ENCODE measurements at places on chromosomes 4 and X.

DNA sequence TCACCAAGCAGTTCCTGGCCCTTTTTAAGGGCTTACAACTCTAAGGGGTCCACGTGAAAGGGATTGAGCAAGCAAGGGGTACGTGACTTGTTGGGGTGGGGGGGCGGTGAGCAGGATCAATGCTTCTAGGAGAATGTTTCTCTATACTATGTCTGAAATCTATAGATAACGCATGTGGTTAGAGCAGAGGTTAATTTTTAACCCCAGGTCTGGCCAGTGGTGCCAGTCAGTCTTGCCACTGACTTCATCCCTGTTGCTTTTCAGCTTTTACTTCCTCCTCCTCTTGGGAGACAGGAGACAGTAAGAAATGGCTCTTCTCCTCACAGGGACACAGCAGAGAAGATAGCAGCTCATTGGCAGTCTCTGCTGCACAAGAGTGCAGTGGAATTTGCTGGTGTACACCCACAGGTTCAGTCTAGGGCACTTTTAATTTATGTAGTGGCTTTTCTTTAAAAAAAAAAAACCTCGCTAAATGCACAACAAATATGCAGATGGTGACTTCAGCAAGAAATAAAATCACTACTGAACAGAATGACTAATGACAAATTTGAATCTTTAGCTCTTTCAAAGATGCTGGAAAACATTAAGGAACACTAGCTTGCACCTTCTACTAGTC, 190.5 kb downstream of the CCNG2 start:
- DNase-seq: no peak

- no peak for DNase-seq
Measured at GRCh38 chr4:82678051-82678450, 116.3 kb upstream of the TMEM150C start.

- no peak for DNase-seq
Measured at GRCh38 chr4:151952137-151952536, 191.3 kb upstream of the GATB start.

GRCh38 chr4:74085669-74086068, 13.3 kb downstream of the CXCL2 start:
- no peak for DNase-seq

GRCh38 chr4:159145318-159145991, 42.6 kb downstream of the RAPGEF2 start:
- DNase-seq: no peak

GRCh38 chr4:31034550-31034949, 314.4 kb downstream of the PCDH7 start:
- DNase-seq: no peak

- no peak for DNase-seq
Measured at GRCh38 chr4:41143311-41144039, 70.9 kb downstream of the APBB2 start.

GRCh38 chr4:115374621-115375020, 261.2 kb upstream of the NDST4 start:
- no peak for DNase-seq

- no peak for DNase-seq
Measured at GRCh38 chrX:134470013-134470412, 10.0 kb downstream of the HPRT1 start.

DNA sequence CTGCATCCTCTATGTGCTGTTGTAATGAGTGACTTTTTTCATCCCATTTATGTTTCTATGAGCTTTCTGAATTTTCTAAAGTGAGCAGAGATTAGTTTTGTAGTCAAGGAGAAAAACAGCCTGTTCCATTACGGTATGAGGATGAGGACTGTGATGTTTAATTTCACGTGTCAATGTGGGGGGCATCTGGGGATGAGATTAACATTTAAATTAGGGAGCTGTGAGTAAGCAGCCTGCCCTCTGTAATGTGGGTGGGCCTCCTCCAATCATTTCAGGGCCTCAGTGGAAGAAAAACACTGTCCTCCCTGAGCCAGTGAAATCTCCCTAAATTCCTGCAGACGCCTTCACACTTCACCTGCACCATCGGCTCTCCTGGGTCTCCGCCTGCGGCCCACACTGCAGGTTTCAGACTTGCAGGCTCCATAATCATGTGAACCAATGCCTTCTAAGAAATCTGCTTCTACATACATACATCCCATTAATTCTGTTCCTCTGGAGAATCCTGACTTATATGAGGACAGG, 121.7 kb downstream of the AFAP1 start:
- DNase-seq: no peak

DNA sequence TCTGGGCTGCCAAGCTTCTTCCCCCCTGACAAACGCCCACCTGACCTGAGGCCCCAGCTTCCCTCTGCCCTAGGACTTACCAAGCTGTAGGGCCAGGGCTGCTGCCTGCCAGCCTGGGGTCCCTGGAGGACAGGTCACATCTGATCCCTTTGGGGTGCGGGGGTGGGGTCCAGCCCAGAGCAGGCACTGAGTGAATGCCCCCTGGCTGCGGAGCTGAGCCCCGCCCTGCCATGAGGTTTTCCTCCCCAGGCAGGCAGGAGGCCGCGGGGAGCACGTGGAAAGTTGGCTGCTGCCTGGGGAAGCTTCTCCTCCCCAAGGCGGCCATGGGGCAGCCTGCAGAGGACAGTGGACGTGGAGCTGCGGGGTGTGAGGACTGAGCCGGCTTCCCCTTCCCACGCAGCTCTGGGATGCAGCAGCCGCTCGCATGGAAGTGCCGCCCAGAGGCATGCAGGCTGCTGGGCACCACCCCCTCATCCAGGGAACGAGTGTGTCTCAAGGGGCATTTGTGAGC, 37.0 kb downstream of the HTRA3 start:
- DNase-seq: no peak

DNA sequence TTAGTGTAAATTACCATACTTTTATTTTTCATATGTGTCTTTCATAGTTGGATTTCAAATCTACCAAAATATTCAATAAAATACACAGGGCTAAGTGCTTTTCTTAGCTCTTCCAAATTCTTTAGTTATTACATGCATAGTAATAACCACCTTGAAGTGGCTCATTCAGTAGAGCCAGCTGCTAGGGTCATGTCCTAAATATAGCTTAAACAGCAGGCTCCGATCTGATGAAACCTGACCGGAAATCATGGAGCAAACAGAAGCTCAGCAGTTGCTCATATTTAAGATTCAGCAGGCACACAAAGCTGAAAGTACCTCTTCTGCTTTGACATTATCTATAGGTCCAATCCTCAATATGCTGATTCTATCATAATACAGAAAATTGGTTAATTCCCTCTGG, 1470.4 kb downstream of the ADGRL3 start:
- no peak for DNase-seq

- DNase-seq: no peak
Measured at GRCh38 chrX:25084446-25084845, 68.7 kb upstream of the ARX start.

DNA sequence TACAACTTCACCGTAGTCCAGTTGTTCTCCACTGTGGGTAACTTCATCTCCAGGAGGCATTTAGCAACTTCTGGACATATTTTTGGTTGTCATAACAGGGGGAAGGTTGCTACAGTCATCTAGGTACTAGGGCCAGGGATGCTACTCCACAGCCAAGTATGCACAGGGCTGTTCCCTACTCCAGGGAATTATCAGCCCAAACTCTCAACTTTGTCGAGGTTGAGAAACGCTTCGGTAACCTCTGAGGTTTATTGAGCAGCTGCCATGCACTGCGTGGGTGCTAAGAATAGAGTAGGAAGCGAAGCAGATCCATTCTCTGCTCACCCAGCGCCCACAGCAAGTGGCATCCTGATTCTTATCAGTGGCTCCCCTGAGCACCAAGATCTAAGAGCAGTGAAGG, 8.2 kb downstream of the FGFBP1 start:
- no peak for DNase-seq

GRCh38 chr4:146398404-146398803, 123.3 kb downstream of the SLC10A7 start:
- DNase-seq: no peak

DNA sequence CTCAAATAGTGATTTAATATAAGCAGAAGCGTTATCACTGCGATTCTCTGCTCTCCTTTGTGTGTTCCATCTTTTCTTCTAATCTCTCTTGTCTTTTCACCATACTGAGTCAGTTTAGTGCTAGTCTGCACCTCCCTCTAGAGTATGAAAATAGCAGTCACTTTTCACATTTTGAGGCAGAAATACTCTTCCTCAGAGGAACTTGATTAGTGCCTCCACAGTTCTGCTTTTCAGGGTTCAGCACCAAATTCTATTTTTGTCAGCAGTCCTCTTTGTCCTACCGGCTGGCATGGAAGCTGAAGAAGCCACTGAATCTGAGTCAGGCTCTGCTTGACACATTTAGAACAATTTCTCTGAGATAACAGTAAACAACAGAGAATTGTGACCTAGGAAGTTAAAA, 49.7 kb upstream of the ANKRD17 start:
- DNase-seq: no peak

DNA sequence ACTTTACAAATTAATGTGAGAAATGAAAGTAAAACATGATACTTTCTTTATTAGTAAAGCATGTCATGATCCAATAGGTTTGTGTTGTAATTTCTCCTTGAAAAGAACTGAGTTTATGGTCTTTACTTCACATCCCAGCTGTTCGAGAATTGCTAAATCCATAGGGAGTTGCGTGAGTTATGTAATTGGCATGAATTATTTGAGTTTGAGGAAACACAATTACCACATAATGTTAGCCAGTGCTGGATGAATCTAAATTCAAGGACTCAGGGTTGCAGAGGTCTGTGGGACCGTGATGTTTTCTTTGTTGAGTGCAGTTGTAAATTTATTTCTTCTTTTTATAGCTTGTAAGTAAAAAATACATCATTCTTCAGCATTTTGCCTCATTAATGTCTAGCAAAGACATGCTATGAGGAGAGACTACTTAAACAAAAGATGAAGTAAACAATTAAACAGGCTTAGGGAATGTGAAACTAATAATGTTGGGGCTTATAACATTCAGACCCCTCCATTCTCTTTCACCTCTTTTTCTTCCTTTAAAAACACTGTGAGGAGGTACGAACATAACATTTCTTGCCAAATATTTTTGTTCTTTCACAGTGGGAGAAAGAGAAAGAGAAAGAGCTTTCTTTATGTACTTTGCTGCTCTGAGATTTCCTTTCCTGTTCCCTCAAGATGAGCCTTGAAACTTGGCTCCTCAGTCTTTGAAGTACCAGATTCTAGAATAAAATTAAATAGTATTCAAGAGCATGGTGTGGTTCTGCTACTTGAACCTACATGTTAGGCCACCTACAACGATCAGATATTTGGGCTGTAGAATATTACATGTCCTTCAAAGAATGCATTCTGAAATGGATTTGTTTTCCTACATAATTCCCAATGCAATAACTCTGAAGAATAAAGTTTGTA, 159.6 kb upstream of the ANK2 start:
- no peak for DNase-seq

DNA sequence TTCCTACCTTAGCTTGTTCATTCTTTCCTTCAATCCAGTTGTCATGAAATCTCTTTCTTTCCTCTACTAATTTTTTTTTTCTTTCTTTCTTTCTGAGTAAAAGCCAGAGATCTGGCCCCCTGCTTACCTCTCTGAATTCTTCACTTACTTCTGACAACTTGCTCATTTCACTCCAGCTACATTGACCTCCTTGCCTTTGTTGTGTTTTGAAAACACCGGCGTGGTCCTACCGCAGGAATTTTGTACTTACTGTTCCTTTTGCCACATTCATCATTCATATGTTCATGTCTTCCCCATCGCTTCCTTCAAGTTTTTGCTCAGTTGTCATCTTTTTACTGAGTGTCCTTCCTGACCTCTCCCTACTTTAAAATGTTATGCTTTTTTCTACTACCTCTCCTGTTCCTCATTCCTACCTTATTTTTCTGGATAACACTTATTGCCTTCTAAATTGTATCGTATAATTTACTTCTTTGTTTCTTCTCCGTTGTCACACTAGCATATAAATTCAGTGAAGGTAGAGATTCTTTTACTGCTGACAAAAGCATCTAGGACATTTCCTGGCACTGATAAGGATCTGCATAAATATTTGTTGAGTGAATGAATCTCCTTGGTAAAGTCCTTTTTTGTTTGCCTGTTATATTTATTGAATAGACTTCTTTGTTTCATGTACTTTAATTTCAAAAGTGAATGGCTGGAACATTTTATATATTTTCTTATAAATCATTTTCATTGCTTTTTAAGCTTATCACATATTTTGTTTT, 74.4 kb downstream of the NFKB1 start:
- no peak for DNase-seq

DNA sequence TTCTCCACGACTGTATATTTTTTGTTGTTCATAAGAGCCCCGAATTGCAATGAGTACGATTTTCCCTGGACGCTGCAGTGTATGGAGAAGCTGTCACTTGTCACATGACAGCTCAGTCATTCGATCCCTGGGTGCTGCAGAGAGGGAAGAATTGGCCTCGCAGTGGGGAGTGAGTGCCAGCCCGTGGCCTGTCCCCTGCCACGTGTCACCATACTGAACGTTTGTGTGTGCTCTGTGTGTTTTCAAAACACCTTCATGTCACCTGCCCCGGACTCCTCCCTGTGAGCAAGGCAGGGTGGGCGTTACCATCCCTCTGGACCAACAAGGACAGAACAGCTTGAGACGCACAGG, 77.9 kb downstream of the TBL1X start:
- no peak for DNase-seq

DNA sequence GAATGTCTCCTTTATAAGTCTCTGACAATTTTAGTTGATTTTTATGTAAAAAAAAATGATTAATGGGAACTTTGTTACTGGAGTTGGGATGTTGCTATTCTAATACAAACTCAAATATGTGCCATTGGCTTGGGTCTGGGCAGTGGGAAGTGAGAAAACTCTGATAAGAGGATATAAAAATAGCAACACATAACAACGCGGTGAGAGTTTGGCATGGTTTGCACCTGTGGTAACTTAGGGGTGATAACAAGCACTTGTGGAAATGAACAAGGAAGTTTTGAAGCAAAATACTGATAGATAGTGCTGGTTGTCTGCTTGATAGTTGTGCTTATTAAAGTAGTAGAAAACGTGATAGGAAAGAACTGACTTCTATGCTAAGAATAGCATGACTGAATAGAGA, 743.3 kb upstream of the AGA start:
- no peak for DNase-seq

- peak; percentile 75 for DNase-seq
Measured at GRCh38 chr4:8201321-8201781, 2.3 kb downstream of the SH3TC1 start.

- DNase-seq: no peak
Measured at GRCh38 chr4:72602396-72603376, 33.7 kb upstream of the ADAMTS3 start.

DNA sequence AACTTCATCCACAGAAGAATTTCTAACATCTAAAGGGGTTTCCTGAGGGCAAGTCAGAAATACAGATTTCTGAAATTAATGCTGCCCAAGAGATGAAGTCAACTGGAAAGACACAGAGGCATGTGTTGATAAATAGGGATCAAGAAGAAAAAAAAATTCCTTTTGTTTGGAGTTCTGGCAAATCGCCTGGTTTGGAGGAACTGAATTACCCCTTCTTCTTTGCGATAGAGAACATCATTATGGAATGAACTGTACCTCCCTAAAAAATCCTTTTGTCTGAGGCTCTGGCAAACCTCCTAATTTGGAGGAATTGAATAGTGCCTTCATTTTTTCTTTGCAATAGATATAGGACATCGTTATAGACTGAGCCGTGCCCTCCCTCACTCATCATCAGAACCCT, 200.9 kb downstream of the DHRSX start:
- DNase-seq: no peak
